T-cell (primary cell): ENCODE measurements at places on chromosomes 12 and 14. TPM values are rescaled to one million over a fixed set of nuclear protein-coding genes. Genes with fewer than 3 reads are reported as not detected.

DNA sequence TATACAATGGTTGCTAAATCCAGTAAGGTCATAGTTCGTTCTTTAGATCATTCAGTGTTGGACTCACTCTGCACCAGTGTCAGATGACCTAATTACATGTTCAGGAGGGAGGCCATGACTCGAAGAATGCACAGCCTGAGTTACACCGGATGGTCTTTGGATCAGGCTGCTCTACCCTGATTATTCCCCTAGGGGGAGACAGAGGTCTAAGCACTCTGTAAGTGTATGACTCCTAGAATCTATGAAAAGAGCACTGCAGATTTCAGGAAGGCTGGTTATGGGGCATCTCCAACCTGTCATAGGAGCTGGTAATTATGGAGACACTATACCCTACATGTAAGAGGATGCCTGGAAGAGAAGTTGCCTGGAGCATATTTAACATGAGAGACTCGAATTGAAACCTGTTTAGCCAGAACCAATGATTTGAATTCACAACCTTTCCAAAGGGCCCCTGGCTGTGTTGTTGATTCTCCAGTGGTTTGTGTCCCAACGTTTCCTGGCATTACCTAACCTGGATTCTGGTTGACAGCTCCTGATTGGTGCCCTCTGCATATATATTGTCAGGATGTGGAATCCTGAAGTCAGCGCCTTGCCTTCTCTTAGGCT is at the start of gene MUCL1:
TSS of gene MUCL1 (plus strand) at position 584 of the 606 bp plus-strand sequence. CDS start 67 bp downstream, outside the sequence.
- peak; percentile 74 for DNase-seq

The PLEKHH1 gene
- total RNA-seq = 1.0 TPM

DNA sequence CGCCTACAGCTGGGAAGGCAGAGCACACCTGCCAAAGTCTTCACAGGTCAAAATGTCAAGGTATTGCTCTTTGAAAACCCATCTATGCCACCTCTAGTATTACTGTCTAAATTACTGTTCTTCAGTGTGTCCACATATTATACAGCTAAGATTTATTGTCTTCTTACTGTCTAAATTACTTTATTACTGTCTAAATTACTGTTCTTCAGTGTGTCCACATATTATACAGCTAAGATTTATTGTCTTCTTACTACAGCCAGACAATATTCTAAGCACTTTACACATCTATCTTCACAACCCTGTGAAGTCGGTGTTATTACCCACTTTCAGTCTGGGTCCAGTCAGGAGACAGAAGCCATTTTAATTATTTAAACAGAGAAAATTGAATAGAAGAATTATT is 173.9 kb downstream of the MYRFL start:
- DNase-seq = no peak

The BHLHE41 gene
- 1.3 TPM for total RNA-seq

The AMIGO2 gene
- 10.0 TPM for total RNA-seq

DNA sequence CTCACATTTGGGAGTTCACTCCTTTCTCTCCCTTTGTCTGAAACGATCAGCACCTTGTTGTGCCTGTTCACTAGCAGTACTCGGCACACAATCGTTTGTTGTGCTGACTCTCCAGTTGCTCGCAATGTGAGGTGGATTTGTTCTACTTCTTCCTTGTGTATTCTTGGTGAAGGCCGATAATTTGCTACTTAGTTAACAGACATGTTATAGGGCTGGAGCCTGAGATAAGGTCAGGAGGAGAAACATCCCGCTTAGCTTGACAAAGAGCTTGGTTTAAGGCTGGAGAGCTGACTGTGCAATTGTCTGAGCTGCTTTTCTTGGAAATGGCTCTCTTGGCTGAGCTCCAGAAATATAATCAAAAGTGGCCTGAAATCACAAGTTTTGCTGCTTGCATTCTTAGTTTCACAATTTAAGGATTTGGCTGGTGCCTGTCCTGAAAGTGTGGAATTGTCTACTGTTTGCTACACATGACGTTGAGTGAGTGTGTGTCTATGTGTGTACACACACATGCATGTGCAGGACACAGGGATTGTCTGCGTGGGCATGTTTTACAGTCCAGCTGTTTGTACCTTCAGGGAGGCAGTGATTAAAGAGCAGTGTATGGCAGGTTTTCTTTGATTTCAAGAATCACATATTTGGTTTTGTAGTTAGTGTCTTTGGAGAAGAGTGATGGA is 77.7 kb downstream of the ARF6 start:
- DNase-seq = no peak

The CMTM5 gene
- not detected for total RNA-seq

DNA sequence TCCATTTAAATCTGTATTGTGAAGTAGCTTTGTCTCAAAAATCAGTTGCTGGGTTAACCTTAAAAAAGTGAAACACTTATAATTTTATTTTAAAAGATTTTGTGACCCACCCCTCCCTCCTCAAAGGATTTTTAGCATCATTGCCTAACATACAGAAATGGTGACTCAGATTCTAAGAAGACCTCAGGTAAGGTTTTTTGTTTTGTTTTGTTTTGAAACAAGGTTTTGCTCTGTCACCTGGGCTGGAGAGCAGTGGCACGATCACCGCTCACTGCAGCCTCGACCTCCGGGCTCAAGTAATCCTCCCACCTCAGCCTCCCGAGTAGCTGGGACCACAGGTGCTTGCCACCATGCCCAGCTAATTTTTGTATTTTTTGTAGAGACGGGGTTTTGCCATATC is 74.2 kb downstream of the GNS start:
- DNase-seq = no peak

- no peak for DNase-seq
Measured at GRCh38 chr12:80413462-80413861, 30.6 kb upstream of the PTPRQ start.

DNA sequence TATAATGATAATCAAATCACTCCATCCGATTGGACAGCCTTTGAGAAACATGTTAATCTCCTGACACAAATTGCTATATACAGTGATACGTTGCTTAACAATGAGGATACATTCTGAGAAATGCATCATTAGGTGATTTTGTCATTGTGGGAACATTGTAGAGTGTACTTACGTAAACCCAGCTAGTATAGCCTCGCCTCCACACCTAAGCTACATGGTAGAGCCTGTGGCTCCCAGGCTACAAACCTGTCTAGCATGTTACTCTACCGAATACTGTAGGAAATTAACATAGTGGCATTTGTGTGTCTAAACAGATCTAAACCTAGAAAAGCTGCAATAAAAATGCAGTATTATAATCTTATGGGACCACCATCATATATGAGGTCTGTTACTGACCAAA is 128.6 kb upstream of the PWP1 start:
- no peak for DNase-seq

DNA sequence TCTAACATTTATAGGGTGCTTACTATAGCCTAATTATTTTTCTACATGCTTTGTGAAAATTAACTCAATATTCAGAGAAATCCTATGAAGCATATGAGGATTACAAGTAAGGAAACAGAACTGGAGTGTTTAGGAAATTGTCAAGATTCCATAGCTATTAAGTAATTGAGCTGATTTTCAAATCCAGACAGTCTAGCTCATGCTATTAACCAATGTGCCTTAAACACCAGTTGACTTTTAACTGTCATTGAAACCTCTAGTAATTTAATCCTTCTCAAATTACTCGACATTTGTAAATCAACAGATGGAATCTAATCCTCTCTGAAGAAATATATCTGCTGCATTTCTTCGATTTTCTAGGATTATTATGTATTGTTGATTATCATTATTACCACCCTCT is 488.9 kb downstream of the MDGA2 start:
- DNase-seq = no peak

DNA sequence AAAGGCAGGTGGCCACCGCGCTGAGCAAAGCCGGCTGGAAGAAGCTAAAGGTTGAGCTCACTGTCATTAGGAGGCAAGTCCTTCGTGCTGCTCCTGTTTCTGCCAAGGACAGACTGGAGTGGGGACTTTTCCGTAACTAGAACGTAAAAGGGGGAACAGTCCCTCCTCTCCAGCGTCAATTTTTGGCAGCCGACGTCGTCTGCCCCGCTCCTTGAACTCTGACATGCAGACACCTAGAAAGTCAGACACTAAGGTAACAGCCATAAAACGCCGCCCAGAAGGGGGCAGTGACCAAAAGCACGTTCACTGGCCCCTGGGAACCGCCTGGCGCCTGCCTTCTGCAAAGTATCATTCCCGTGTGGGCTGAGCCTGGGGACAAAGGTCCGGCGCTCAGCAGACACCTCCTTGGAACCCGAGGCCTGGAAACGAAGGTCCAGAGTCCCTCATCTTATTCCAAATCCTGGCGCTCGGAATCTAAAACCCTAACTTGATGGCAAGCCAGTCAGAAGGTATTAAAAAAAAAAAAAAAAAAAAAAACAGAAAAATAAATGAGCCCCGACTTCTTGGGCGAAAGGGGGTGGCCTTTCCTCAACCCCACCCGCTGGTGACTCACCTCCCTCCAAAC is 1.1 kb upstream of the LRP1 start:
- no peak for DNase-seq

- no peak for DNase-seq
Measured at GRCh38 chr14:51356381-51356780, 116.3 kb downstream of the TMX1 start.

The PLCZ1 gene
- total RNA-seq = not detected

The SLC7A7 gene
- 0.76 TPM for total RNA-seq

The RFX4 gene
- total RNA-seq = not detected

DNA sequence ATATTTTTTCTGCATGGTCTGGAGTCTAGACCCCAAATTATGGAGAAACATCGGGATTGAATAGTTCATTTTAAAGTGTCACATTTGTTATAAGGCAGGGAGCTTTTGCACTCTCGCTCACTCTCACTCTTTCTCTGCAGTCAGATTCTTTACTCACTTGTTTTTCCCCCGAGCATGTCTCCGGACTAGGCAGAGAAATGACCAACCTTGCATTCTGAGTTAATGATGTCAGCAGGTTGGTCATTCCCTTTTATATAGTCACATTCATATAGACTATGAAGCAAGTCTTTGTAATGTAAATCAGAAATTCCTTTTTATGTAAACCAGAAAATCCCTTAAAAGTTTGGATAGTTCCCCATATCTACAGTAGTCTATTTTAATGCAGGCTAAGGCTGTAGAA is 4.1 kb downstream of the C12orf75 start:
- DNase-seq = no peak

- DNase-seq = no peak
Measured at GRCh38 chr14:76786601-76787000, 25.3 kb downstream of the VASH1 start.

- DNase-seq = no peak
Measured at GRCh38 chr14:24422261-24422660, 7.2 kb downstream of the CBLN3 start.

- DNase-seq = no peak
Measured at GRCh38 chr14:95614349-95614748, 71.9 kb upstream of the TCL1B start.

The RNASE3 gene
- total RNA-seq = not detected

GRCh38 chr14:95126906-95127530 is 30.3 kb downstream of the DICER1 start:
- DNase-seq = no peak

GRCh38 chr12:71349950-71350349 is 89.6 kb upstream of the LGR5 start:
- DNase-seq = no peak

- DNase-seq = no peak
Measured at GRCh38 chr12:75592086-75592485, 80.7 kb upstream of the KRR1 start.

The ABCD2 gene
- total RNA-seq = 15.9 TPM

The ABCC9 gene
- total RNA-seq = 0.10 TPM

The ACOT6 gene
- total RNA-seq = not detected

The RERG gene
- total RNA-seq = not detected

DNA sequence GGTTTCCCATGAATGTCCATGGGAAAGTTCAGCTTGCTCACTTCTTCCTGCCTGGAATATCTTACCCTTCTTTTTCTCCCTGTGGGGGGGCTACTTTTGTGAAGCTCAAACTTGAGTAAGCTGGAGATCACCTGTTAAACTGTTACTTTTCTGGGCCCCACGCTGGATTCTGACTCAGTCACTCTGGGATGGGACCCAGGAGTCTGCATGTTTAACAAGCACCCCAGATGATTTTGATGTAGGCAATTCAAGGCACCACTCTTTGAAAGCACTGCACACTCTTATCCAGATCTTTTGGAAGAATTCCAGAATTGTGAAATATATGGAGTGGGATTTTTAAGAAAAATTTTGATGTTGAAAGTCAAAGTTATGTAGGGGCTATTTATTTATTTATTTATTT is 46.3 kb upstream of the IGF1 start:
- no peak for DNase-seq

- no peak for DNase-seq
Measured at GRCh38 chr12:116160231-116160630, 117.3 kb downstream of the MED13L start.

- DNase-seq = no peak
Measured at GRCh38 chr12:98973395-98973794, 328.3 kb downstream of the APAF1 start.

GRCh38 chr12:3145033-3145432 is 67.9 kb downstream of the TSPAN9 start:
- DNase-seq = no peak

The KLRC3 gene
- total RNA-seq = 3.5 TPM

- DNase-seq = peak; percentile 18
Measured at GRCh38 chr12:127559349-127560040, 707.5 kb upstream of the TMEM132C start.

The WNK1 gene
- 176 TPM for total RNA-seq

GRCh38 chr12:53995378-53996239 is 4.4 kb upstream of the HOXC9 start:
- DNase-seq = no peak

- DNase-seq = no peak
Measured at GRCh38 chr12:101924618-101925017, 47.2 kb downstream of the DRAM1 start.

GRCh38 chr14:89276424-89276975 is 140.5 kb downstream of the FOXN3 start:
- peak; percentile 4 for DNase-seq

- DNase-seq = no peak
Measured at GRCh38 chr12:18358930-18359329, 97.6 kb downstream of the PIK3C2G start.

DNA sequence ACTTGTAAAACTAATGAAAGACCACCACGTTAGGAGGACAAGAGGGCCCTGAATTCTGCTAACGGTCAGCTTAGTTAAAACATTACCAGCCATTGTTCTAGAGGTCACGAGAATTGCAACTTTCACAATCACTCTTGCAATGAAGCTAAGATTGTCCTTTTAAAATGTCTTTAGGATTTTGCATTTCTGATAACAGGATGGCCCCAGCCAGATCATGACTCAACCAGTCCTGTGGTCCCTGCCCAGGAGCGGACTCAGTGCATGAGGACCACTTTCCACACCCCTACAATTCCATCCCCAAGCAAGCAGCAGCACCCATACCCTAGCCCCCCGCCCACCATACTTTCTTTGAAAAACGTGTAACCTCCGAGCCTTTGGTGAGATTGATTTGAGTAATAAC is 28.7 kb downstream of the HSP90AA1 start:
- no peak for DNase-seq

- no peak for DNase-seq
Measured at GRCh38 chr14:96790186-96790585, 7.0 kb upstream of the VRK1 start.

GRCh38 chr14:95575840-95576473 is 41.1 kb downstream of the GLRX5 start:
- no peak for DNase-seq
